NCI-H2029 treated with DMSO at 0.1 percent for 48 hours (cell line): ENCODE measurements at places on chromosomes 7 and 10.

DNA sequence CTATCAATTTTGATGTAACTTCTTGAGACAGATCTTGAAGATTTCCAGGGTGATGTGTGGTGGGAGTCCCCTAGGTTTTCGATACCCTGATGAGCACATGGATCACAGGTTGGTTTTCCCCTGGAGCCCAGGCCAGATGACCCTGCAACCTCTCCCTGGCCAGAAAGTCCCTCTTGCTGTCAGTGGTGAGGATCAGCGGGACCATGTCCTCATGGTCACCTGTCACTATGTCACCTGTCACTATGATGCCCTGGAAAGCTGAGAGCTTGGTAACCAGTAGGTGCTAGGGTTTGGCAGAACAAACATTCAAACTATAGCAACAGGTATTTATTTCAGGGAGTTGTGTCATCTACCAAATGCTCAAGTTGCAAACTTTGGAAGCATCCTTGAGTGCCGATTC, 197.9 kb downstream of the ARHGAP12 start:
- DNase-seq, result no peak

DNA sequence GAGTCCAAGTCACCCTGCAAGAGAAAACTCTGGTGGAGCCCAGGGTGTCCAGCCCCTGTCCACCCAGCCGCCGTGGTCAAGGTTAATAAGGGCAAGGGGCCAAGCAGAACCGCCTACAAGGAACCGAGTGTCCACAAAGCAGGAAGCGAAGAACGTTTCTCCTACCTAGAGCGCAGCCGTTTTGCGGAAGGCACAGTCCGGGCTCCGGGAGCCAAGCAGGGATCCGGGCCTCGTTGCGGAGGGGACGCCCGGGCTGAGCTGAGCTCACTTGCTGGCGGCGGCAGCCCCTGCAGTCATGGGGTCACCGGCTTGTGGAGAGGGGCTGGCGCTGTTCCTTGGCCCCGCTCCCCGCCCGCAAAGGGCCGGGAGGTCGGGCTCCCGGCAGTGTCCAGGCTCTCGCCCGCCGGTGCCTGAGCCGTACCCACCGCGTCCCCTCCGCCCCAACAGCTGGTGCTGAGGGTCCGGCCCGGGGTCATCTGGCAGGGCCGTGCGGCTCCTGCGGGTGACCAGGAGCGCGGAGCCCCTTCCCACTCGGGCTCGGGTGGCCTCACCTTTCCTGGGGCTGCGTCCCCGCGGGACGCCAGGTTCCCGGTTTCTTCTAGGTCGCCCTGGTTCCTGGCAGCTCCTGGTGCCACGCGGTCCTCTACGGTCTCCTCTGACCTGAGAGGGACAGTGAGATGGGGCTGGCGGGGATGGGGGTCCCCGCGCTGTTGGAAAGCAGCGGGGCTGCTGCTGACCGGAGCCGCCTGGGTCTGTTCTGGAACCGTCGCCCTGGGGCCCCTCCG, 14.0 kb upstream of the ZNF273 start:
- no peak for DNase-seq

DNA sequence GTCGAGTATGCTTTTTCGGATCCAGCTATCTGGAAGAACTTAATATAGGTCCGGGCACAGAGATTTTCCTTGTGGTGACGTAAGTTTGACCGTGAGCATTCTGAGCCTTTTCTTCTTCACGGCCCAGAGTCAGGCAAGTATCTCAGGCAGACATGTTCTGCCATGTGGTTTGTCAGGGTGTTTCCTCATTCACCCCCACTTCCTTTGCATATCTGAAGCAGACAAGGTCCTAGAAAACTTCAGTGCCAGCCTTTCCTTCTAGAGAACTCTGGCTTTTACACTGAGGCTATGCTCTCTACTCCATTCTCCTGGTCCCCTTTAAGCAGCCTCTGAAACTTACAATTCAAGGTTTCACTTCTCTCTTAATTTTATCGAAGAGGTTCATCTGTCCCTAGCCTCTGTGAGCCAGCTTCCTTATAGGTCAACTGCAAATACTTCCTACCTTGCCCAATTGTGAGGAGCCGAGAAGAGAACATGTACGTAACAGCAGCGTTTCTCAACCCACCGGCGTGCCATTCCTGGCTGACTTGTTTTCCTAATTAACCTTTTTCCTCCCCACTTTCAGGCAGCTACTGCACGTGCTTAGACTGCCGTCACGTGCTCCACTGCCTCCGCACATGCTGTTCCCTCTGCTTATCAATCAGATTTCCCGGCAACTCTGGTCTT, 47.3 kb downstream of the CDCA7L start:
- no peak for DNase-seq

- DNase-seq, result no peak
These were observed 11.3 kb upstream of the HGF start for GRCh38 chr7:81780914-81781693.

DNA sequence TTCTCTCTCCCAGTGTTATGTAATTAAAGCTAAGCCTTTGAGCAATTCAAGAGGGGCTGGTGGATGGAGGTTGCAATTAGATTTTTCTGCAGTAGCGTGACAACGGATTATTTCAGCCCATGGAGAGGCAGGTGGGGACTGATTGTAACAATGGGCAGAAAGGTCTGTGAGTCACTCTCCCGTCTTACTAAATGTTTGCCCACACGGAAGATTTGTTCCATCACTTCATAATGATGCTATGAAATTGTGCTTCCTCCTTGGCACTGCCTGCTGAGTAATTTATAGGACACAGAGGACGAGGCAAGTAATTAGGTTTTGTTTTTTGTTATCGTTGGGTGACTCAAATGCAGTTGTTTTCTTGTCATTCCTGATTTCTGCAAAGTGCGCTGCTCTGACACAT, 594.5 kb upstream of the DPP6 start:
- DNase-seq, result no peak

GRCh38 chr7:46744957-46745706, 824.1 kb upstream of the IGFBP3 start:
- DNase-seq, result peak; percentile 8

- no peak for DNase-seq
These were observed 285.1 kb upstream of the SP8 start for GRCh38 chr7:21071561-21072501.

GRCh38 chr7:101795461-101795860, 22.0 kb upstream of the CUX1 start:
- DNase-seq, result no peak

DNA sequence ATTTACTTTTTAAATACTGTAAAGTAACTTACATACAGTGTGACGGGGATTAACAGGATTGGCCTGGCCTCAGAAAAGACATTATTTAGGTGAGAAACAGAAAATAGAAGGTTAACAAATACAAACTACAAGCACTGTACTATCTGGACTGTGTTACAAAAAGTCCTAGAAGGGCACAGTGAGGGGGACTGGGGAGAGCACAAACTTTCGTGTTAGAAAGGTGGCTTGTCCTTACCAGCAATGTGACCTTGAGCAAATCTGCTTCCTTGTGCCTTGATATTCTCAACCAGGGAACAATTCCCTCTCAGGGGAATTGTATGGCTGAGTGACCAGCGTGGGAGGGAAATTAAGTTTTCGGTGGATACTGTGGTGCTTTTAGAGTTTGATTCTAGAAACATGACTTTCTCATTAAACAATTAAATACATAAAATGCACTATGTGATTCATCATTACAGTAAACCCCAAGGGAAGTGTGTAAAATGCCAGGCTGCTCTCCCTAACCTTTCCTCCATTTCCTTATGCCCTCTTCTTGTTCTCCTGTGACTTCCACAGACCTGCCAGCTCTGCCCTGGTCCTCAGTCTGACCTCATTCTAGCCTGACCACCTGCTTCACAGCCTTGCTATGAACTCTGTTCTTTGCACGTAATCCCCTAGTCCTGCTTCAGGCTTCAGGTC, 57.7 kb downstream of the OSBPL3 start:
- DNase-seq, result no peak

GRCh38 chr7:91569728-91570457, 305.7 kb downstream of the FZD1 start:
- DNase-seq, result peak; percentile 95

DNA sequence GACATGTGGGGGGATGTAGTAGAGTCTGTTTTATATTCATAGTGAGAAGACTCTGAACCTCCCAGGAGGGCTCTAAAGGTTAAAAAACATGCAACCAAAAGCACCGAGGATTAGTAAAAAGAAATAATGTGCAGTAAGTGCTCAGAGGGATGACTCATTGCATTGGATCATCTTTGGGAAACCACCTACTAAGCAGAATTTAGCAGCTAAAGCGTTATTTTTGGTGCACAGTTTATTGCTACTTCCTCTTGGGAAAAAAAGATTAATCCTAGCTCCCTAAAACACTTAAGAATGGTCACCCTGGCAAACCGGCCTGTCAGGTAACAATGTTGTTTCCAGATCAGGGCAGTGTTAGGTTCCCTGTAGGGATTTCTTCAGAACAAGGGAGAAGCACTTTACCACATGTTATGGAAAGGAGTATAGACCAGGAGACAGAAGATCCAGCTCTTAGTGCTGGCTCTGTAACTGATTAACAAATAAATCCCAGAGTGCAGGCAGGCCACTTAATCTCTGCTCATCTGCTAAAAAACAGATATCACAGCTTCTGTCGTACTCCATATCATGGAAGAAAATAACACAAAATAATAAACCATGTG, 44.8 kb upstream of the FAM133B start:
- no peak for DNase-seq

GRCh38 chr7:65953001-65953720, 28.9 kb downstream of the GUSB start:
- no peak for DNase-seq

DNA sequence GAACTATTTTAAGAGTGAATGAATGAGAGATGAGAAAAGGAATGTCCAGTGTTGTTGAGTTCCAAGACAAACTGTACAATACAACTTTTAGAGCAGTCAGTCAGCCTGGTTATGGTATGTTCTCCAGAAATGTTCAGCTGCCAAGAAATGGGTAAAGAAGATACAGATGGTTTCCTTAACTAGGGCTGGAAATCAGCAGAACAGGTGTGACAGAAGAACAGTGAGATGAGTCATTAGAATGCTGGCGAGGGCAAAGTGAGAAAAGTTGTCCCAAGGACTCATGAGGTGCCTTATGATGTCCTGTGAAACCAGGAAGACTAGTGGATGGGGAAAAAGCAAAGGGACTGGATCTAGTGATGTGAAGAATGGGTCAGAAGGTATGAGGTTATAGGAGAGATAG, 20.8 kb upstream of the SEPTIN7 start:
- DNase-seq, result no peak

DNA sequence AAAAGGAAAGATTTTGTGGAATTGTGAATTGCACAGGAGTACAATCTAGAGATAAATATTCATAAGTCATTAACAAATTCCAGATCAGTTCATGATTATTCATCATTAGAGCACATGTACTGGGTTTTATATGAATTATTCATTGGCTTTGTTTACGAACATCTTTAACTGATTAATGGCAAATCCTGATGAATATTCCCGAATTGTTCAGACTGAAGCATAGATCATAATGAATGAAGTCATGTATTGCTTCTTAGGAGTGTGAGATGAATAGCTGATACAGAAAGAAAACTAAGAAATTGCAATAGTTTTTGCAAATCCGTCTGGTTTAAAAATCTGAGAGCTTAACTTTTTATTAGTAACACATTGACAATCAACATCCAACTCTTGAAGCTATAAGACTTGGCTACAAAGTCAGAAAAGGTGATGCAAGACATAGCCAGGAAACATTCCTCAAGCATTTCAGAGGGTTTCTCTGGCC, 183.6 kb upstream of the DGKB start:
- DNase-seq, result no peak

DNA sequence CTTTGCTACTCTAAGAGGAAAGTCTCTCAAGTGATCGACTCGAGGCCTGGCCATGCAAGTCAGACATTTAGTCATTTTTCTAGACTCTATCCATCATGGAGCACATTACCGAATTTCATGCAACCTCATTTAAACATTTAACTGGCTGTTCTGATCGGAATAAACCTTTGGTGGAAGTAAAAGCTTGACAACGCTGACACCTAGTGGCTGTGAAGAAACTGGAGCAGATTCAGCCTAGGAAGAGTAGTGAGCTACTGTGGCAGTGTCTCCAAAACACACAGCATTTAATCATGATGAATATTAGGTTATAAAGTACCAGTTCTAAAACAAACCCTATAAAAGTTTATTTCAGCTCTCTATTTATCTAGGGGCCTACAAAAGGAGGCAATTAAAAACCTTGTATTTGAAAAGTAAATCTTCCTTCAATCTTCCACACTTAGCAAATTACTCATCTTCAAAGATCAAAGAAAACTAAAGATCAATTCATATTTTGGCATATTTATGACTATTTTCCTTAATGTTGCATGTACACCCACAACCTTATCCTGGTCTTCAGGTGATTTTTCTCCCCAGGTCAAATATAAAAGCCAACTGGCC, 175.0 kb downstream of the CTNNA3 start:
- no peak for DNase-seq

GRCh38 chr7:121235201-121235600, 93.6 kb upstream of the WNT16 start:
- DNase-seq, result no peak

DNA sequence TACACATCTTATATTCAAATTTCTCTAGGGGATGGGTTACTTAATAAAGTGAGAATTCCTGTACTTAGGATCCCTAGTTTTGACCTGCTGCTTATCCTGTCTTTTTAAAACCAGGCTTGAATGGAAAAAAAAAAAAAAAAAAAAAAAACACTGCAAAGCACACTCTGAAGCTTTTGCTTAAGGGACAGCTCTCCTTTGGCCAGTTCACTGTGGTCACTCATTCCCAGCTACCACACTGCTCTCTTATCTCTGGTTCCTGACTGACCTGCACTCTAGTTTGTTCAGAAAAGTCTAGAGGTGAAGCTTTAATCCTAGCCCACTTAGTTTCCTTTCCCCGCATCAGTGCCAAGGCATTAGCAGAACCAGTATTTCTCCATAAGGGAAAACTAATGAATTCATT, 82.4 kb downstream of the CADPS2 start:
- no peak for DNase-seq

DNA sequence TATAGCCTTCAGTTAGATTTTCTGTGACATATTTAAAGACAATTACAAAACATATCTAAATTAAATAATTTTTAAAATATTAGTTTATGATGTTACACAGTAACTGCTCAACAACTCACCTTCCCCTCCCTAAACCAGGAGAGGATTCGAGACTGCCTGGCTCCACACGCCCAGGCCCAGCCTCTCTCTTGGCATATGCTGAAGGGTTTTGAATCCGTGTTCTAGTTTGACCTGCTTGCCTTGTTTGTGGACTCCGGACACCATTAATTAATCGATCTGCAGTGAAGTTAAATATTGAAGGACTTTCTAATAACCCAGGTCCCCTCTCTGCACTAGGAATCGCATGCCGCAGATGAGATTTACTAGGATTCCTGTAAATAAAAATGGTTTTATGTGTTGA, 106.6 kb downstream of the LARP4B start:
- DNase-seq, result no peak

- no peak for DNase-seq
These were observed 62.2 kb downstream of the XPNPEP1 start for GRCh38 chr10:109861081-109861480.
